SK-N-SH (cell line): ENCODE measurements at places on chromosomes 2 and 18. TPM values are rescaled to one million over a fixed set of nuclear protein-coding genes. Genes with fewer than 3 reads are reported as not detected.

GRCh38 chr2:37916512-37917082 is 8.5 kb upstream of the RMDN2 start:
- H3K4me3 ChIP-seq: no peak overlapping the region
- peaks cover 18% of the 10 kb centered on the region for H3K4me1 ChIP-seq
- H3K27me3 ChIP-seq: no peaks in the 10 kb centered on the region
- H3K36me3 ChIP-seq: no peaks in the 10 kb centered on the region
- no peak for DNase-seq

DNA sequence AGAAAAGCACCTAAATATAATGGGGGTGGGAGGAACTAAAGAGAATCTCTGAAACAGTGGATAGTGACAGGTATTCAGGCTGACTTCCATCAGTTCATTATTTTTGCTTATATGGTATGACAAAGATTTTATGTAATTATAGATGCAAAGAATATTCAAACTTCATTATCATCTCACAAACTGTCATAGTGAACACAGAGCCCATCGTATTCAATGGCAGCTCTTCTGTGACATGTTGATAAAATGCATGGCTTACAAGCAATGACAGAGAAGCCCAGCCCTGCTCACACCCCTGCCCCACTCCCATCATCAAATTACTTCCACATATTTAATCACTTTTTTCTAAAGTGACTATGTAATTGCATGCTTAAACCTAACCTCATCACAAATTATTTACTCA is 904.3 kb downstream of the LRP1B start:
- no peak overlapping the region for H3K4me3 ChIP-seq
- H3K4me1 ChIP-seq: no peaks in the 10 kb centered on the region
- no peaks in the 10 kb centered on the region for H3K27me3 ChIP-seq
- no peak overlapping the region for H3K27ac ChIP-seq
- no peak for DNase-seq
- no peaks in the 10 kb centered on the region for H3K36me3 ChIP-seq

- no peaks in the 10 kb centered on the region for H3K27me3 ChIP-seq
- H3K4me1 ChIP-seq: peaks cover 2% of the 10 kb centered on the region
- H3K27ac ChIP-seq: no peak overlapping the region
- no peak overlapping the region for H3K4me3 ChIP-seq
- H3K36me3 ChIP-seq: no peaks in the 10 kb centered on the region
Observed at GRCh38 chr2:210493528-210493927, 17.0 kb upstream of the LANCL1 start.

GRCh38 chr2:98903767-98904485 is 32.1 kb downstream of the CRACDL start:
- no peak for DNase-seq
- H3K36me3 ChIP-seq: no peaks in the 10 kb centered on the region

DNA sequence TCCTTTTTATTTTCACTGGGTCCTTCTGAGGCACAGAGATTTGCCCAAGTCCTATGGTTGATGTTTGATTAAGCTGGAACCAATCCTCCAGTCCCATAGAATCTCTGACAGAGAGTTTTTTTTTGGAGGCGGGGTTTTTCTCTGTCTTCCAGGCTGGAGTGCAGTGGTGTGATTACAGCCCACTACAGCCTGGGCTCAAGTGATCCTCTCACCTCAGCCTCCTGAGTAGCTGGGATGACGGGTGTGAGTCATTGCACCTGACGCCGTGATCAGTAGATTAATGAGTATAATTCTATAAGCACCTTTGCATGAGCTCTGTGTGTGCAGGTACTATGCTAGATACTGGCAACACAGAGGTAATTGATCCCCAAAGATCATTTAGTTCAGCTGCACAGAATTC is 15.3 kb upstream of the TRPM8 start:
- no peaks in the 10 kb centered on the region for H3K36me3 ChIP-seq
- H3K4me3 ChIP-seq: no peak overlapping the region
- no peaks in the 10 kb centered on the region for H3K4me1 ChIP-seq
- DNase-seq: no peak

DNA sequence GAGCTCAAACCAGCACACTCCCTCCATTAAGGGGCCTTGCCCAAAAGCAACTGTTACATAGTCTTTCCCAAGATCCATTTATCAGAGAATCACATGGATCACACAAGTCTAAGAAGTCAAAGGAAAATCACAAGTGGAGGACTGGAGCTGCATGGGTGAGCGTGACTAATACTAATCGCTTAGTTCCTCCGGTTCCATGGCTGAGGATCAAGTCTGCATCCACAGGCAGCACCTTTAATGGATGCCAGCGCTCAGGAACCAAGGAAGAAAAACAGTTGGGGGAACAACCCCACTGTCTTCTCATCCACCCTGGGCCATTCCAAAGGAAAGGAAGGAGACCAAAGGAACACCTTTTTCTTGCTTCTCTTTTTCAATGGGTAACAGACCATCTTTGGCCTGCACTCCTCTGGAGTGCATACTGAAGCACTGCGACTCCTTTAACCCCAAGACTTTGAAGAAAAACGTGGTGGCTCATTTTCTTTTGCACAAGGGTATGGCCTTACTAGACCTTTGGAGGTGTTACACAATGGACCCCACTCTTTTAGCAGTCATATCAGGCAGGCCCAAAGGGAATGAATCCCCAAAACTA is 9.2 kb upstream of the WDR33 start:
- H3K27ac ChIP-seq: no peak overlapping the region
- H3K36me3 ChIP-seq: no peaks in the 10 kb centered on the region
- H3K4me1 ChIP-seq: no peaks in the 10 kb centered on the region
- DNase-seq: no peak

- H3K27ac ChIP-seq: no peak overlapping the region
- no peak for DNase-seq
- H3K4me1 ChIP-seq: no peaks in the 10 kb centered on the region
Observed at GRCh38 chr2:8441986-8442385, 239.9 kb upstream of the ID2 start.

The LRRC30 gene
- not detected in 2 replicates for polyA plus RNA-seq

DNA sequence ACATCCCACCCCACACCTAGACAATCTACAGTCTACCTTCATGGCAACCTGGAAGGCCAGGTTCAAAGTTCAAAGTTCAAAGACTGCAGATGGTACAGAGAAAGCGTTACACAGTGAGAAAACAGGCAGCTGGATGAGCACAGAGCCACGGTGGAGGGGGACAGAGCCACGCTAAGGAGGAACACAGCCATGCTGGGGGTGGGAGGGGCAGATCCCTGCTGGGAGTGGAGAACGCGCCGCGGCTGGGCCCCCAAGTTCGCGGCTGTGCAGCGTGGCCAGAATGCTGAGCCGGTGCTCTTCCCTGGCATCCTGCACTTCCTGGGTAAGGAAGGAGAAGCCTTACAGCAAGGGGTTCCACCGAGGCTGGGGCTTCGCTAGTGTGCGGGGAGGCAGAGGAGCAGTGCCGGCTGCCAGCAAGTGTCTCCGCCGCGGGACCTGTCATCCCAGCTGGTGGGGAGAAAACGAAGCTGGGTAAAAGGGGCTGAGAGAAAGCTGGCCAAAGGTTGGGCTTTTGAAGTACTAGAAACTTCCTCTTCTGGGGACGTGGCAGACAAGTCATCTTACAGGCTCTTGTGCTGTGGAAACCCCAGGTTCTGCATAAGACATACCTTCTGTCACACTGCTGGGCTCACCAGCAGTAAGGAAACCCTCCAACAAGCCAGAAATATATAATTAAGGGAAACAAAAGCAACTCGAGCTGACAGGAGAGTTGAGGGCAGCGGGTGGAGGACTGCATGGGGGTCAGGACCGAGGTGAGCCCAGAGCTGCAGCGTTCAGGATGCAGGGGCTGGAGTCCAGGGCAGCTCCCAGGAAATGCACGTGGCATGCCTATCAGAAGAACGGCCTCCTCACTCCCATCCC is 115.5 kb downstream of the HDAC4 start:
- H3K4me3 ChIP-seq: no peak overlapping the region
- H3K27me3 ChIP-seq: no peaks in the 10 kb centered on the region
- no peak for DNase-seq
- peaks cover 37% of the 10 kb centered on the region for H3K4me1 ChIP-seq
- no peaks in the 10 kb centered on the region for H3K36me3 ChIP-seq

DNA sequence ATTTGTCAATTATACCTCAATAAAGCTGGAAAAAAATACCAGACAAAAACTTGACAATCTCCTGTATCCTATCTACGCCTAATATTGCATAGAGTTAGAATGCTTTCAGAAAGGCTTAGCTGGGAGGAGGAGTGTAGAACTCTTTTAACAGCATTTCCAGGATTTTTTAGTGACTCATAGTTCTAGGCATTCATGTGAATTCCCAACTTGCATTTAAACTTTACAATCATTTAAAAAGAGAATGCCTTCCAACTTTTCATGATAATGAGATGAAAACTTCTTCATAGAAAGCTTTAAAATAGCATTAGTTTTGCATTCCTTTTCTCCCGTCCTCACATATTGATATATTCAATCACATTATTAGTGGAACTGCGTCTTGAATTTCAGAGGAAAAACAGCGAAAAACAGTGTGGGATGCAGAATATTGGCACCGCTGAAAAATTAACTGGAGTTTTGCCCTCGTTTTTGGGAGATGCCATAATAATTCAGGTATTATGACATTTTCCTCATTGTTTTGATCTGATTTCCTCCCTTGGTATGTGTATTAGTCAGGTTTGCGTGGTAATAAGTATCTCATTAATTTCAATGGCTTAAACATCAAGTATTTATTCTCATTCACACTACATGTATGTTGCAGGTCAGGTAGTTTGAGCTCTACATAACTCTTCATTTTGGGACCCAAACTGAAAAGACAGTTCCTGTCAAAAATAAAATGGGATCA is 293.2 kb upstream of the FIGN start:
- DNase-seq: no peak
- H3K27me3 ChIP-seq: no peaks in the 10 kb centered on the region
- no peak overlapping the region; the same call in 1 of the 2 replicates for H3K27ac ChIP-seq
- no peaks in the 10 kb centered on the region for H3K4me1 ChIP-seq
- H3K4me3 ChIP-seq: no peak overlapping the region

- H3K36me3 ChIP-seq: no peaks in the 10 kb centered on the region
- H3K27me3 ChIP-seq: no peaks in the 10 kb centered on the region
- DNase-seq: peak; percentile 32
- no peak overlapping the region for H3K4me3 ChIP-seq
- H3K4me1 ChIP-seq: peaks cover 28% of the 10 kb centered on the region
Observed at GRCh38 chr2:235171550-235172031, 219.8 kb downstream of the SH3BP4 start.

- no peaks in the 10 kb centered on the region for H3K27me3 ChIP-seq
- H3K4me1 ChIP-seq: no peaks in the 10 kb centered on the region; the same call in 1 of the 2 replicates
- DNase-seq: no peak
- H3K4me3 ChIP-seq: no peak overlapping the region
Observed at GRCh38 chr18:36850527-36851201, 21.7 kb downstream of the KIAA1328 start.

DNA sequence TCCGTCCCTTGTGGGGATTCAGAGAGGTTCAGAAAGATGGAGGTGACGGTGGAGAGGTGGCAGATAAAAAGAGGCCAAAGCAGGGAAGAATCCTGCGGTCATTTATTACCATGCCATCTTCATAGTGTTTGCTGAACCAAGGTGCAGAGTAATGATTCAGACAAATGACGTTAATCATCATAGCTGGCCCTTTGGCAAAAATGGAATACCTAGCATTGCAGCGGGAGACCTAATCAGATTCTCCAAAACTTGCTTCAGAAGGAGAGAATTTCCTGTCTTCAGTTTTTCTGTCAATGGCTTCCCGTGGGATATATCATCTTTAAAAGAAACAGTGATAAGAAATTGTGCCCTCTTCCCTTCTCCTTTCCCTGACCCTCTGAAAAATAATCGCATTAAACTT is 175.4 kb downstream of the PTGR3 start:
- no peaks in the 10 kb centered on the region for H3K27me3 ChIP-seq
- no peak overlapping the region for H3K4me3 ChIP-seq
- no peaks in the 10 kb centered on the region for H3K36me3 ChIP-seq
- peaks cover 2% of the 10 kb centered on the region; the same call in 1 of the 2 replicates for H3K4me1 ChIP-seq
- no peak overlapping the region for H3K27ac ChIP-seq

DNA sequence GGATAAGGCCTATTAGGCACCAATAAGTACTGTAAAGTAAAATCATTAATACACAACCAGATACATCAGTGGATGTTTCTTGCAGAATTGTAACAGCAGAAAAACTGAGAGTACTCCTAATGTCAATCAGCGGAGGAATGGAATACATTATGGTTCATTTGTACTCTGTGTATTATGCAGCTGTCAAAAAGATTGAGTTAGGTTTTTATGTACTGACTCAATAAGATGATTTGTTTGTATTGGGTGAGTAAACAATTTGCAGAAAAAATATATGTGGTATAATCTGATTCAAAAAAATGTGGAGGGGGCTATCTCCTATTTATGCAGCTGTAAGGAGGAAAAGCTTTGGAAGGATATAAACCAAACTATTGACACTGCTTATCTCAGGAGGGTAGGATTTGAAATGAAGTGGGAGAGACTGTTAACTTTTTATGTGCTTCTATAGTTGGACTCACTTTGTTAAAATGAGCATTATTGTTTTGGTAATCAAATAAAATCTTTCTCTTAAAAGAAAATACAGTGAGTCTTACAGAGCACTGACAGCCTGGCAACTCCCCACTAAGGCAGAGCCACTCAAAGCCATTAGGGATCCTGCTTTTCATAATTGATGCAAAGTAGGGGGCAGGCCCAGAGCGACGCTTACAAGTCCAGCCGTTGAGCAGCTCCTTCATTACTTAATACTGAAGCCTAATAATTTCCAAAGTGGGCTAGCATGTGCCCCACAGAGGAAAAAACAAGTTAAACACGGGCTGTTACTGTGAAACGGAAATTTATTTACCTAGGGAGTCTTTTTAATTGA is 168.8 kb downstream of the PHLPP1 start:
- H3K36me3 ChIP-seq: no peaks in the 10 kb centered on the region
- no peaks in the 10 kb centered on the region for H3K27me3 ChIP-seq
- no peak overlapping the region for H3K4me3 ChIP-seq
- H3K27ac ChIP-seq: no peak overlapping the region
- H3K4me1 ChIP-seq: peaks cover 18% of the 10 kb centered on the region; the same call in 1 of the 2 replicates

The ARHGAP28 gene
- polyA plus RNA-seq: 0.99 and 1.3 TPM in 2 replicates

The ZNF532 gene
- polyA plus RNA-seq: 34.7 and 39.2 TPM in 2 replicates

The AOX1 gene
- polyA plus RNA-seq: 3.3 and 4.6 TPM in 2 replicates

DNA sequence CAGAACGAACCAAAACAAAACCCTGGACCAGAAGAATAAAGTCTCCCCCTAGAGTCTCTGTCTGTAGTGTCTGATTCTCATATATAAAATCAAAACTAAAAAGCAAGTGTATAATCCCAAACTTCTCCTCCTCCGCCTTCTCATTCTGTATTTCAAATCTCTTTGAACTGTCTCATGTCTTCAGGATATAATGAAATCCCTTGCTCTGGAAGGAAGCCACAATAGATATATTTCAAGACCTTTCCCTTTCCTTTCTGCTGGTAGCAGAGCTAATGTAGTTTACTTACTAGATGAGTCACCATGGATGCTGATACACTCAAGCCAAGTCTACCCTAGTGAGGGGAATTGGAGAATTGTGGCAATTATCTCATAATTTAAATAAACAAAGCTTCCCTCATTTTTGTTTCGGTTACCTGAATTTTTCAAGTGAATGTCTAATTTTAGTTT is 33.5 kb upstream of the CCDC93 start:
- no peaks in the 10 kb centered on the region for H3K36me3 ChIP-seq
- peaks cover 8% of the 10 kb centered on the region; the same call in 1 of the 2 replicates for H3K4me1 ChIP-seq
- H3K4me3 ChIP-seq: no peak overlapping the region
- DNase-seq: no peak
- H3K27ac ChIP-seq: no peak overlapping the region
